Activated CD8-positive, alpha-beta memory T cell treated with anti-CD3 and anti-CD28 coated beads, Interleukin-2, amount 10 ng/mL, durations not matched to agents 7 days and 5 days (primary cell): ENCODE measurements at places on chromosomes 12 and 14. TPM values are rescaled to one million over a fixed set of nuclear protein-coding genes. Genes with fewer than 3 reads are reported as not detected.

GRCh38 chr14:105508601-105509000 is 17.6 kb downstream of the TEDC1 start:
- no peak for DNase-seq

DNA sequence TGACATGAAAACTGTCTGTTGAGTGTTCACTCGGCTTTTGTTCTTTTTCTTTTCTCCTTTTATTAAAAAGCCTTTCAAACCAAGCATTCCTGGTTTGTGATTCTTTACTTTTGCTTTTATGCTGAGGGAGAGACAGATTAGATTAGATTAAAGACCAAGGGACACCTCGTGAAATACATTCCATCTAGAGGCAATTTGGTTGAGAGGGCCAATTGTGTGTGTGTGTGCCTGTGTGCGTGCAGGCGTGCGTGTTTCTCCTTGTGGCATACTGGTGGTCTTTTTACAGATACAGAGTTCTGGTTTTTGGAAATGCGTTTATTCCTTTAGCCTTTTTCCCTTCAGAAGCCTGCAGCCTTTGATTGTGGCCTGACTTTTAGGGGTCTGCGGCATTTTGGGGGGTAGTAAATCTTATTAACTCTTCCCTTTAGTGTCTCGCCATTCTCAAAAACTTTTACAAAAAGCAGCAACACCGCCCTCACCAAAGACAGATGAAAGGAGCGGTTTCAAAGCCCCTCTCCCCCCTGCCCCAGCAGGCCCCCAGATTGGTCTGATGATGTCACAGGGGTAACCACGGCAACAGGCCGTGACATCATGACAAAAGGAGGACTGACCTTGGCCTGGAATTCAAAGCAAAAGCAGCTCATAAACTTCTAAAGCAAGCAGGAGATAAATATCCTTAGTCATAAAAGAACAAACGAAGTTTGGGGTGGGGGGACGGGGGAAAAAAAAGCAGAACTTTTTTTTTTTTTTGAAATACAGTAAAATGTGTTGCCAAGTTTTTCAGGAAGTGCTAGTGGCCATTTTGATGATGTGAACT is 84.1 kb upstream of the TBX3 start:
- DNase-seq = no peak

DNA sequence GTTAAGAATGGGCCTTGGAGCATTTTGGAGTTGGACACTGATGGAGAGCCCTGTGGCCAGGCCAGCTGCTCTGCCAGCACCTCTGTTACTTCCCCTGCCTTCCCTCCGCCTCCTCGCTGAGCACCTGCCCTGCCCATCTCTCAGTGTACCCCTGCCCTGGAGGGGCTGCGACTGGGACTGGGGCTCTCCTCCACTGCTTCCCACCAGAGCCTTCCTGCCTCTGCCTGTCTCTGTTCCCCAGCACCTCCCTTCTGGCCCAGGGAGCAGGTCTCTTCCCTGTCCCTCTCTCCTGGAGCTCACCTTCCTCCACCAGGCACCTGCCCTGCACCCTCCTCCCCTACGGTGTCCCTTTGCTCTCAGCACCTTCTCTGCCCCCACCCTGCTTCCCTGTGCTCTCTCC is 62.1 kb downstream of the WDR20 start:
- no peak for DNase-seq

- DNase-seq = no peak
Observed at GRCh38 chr14:20866963-20867362, 24.2 kb upstream of the RNASE3 start.

DNA sequence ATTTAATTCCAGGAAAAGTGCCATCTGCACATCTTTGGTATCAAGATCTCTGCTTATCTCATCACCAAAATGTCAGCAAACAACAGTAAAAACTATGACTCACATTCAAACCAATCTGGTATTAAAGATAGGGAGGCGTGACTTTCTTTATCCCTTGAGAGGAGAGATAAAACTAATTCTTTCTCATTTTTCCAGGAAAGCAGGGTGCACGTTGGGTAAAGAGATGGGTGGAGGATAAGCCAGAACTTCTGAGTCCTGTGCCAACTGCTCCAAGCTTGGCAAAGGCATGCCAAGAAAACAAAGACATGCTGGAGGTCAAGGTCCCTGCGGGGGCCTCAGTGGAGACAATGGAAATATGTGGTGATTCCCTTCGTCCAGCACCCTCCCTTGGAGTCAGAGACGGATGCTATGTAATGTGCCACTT is 225.8 kb upstream of the PLXNC1 start:
- no peak for DNase-seq

- no peak for DNase-seq
Observed at GRCh38 chr14:64541261-64541971, 875 bp downstream of the HSPA2 start.

- DNase-seq = no peak
Observed at GRCh38 chr12:97093187-97093683, 186.2 kb downstream of the NEDD1 start.

The TAS2R30 gene
- total RNA-seq = 3.4 TPM
